ENCODE measurements at places on chromosomes 16 and 17.

- no peak for DNase-seq
These were observed 21.3 kb upstream of the SALL1 start for GRCh38 chr16:51172368-51172767.

- no peak for DNase-seq
These were observed 17.1 kb downstream of the CDH5 start for GRCh38 chr16:66383551-66383950.

- DNase-seq: no peak
These were observed 436 bp downstream of the SHPK start for GRCh38 chr17:3635474-3636153.

DNA sequence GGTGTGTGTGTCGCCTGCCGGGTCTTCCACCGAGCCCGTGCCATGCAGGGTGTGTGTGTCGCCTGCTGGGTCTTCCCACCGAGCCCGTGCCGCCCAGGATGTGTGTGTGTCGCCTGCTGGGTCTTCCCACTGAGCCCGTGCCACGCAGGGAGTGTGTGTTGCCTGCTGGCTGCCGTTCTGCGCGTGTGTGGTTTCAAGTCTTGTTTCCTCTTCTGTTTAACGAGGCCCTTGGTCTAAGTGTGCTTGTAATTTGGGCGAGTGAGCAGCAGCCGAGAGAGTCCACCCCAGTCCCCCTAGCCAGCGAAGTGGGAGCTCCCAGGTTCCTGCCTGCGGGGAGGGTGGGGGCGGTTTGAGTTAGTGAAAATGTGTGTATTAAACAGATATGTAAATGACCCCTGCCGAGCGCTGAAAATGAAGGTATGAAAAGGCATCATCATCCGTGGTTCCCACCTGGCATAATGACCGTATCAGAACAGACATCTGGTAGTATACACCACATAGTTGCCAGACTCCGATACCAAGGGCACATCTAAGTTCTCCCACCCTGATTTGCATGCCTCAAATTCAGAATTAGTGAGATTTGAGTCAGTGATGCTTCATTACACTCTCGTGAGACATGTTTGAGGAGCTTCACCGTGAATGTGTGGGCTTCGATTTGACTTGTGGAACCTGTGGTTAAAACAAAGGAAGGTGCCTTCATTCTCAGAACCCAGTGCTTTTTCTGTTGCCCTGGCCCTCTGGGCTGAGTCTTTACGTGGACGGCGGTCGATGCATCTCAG lies 114.5 kb upstream of the CHMP6 start:
- no peak for DNase-seq

DNA sequence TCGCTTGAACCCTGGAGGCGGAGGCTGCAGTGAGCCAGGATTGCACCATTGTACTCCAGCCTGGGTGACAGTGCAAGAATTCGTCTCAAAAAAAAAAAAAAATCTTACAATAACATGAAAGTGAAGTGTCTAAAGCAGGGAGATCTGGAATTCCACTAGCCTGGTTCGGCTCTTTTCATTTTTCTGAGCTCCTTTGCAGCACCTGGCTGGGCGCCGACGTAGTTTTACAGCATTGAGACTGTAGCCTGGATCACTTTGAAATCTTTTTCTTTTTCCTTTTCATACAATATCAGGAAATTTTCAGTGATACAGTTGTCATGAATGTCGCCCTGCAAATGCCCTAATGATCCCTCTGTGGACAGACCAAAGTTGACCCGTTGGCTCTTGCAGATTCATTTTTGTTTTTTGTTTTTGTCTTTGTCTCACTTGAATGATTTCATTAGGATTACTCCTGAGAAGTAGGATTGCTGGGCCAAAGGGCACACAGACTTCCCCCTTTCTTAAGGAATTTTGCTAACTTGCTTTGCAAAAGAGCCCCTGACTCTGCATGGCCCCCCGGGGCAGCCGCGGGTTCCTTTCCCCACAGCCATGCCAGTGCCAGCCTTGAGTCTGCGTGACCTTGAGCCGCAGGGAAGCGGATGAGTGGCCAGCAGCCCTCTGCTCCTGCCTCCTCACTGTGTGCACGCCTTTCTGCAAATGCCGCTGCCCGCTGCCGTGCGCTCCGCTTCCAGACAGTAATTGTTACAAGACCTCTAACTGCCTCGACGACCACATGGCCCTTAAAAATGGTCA lies 28.0 kb downstream of the CRISPLD2 start:
- no peak for DNase-seq

DNA sequence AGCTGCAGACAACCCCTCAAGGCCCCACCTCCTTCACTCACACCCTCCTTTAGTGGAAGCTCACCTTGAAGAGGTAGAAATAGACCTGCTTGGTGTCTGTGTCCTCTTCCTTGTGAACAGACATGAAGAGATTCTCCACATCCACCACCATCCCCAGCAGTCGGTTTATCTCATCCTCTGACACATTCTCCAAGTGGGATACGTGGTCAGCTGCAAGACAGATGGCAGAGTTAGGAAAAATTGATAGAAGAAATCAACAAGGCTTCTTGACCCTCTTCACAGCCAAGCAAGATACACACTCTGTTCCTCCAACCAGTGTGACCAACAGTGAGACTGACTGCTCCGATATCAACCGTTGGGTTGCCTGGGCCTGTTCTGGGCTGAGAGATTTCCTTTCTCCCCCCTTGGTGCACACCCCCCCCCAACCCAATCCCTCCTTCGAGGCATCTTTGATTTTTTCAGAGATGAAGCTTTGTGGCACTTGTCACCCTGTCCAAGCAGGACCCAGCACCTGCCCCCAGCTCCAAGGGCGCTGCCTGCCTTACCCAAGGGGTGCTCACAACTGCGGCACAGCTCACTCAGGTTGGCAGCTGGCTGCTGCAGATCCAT lies 902 bp downstream of the KAT2A start:
- DNase-seq: no peak

DNA sequence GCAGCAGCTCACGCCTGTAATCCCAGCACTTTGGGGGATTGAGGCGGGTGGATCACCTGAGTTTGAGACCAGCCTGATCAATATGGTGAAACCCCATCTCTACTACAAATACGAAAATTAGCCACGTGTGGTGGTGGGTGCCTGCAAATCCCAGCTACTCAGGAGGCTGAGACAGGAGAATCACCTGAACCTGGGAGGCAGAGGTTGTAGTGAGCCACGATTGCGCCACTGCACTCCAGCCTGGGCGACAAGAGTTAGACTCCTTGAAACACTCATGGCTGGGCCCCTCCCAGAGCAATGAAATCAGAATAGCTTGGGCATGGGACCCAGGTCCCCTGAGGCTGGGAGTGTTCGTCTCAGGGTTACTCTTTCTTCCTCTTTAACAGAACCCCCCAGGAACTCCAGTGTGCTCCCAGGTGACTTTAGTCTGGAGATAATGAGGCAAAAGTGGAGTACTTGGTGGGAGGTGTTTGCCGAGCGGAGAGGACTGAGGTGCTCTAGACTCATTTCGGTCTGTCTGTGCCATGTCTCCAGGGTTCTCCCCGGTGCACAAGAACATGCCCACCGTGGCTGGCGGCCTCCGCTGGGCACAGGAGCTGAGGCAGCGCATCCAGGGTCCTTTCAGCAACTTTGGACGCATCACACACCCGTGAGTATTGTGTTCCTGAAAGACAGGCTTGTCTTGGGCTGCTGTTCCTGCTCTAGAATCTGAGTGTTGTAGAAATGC lies 41.6 kb downstream of the DNAH9 start:
- no peak for DNase-seq

DNA sequence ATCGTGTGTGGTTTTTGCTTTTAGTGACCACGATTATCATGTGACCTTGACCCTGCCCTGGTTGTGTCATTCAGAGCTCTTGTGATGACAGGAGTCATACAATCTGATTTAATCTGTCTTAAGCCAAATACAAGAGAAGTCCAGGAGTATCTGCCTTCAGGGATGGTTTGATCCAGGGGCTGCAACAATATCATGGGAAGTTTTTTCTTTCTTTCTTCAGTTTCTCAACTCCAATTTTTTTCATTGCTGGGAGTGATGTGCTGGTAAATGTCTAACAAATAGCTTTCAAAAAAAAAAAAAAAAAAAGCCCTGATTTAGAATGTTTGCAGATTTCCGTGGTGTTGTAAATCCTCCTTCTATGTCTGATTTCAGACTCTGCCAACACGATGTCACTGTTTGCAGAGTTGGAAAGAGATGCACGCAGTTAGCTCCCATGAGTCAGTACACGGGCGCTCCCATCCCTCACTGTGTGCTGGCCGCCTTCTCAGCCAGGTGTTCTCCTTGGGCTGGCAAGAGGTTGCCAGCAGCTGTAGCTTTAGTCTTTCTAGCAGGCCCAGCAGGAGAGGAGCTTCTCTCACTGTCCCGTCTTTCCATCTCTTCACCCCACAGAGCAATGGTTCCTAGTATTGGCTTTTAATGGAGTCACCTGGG lies 229.7 kb downstream of the SNX29 start:
- no peak for DNase-seq

GRCh38 chr17:58427807-58428206 lies 10.5 kb upstream of the RNF43 start:
- DNase-seq: no peak

- no peak for DNase-seq
These were observed 84.0 kb upstream of the CACNG5 start for GRCh38 chr17:66750781-66751543.

DNA sequence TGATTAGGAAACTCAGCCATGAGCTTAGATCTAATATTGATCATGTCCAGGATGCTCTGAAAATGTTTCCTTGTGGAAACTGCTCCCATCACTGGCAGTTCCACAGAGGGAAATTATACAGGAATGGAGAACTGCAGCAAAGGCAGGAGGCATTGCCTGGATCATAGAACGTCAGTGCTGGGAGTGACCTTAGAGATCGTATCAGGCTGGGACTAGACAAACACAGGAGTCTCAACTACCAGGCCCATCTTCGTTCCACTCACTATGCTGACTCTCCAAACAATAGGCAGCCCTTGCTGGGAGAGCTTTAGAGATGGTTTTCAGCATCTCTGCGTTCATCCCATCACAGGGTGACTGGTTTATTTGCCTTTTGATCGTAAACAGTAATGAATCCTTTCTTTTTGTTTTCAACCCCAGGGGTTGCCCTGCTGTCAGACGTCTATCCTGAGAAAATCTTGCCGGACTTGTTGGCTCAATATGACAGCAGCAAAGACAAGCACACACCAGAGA lies 130.3 kb downstream of the TANGO6 start:
- DNase-seq: no peak
